ENCODE measurements at places on chromosomes 4 and X. TPM values are rescaled to one million over a fixed set of nuclear protein-coding genes. Genes with fewer than 3 reads are reported as not detected.

DNA sequence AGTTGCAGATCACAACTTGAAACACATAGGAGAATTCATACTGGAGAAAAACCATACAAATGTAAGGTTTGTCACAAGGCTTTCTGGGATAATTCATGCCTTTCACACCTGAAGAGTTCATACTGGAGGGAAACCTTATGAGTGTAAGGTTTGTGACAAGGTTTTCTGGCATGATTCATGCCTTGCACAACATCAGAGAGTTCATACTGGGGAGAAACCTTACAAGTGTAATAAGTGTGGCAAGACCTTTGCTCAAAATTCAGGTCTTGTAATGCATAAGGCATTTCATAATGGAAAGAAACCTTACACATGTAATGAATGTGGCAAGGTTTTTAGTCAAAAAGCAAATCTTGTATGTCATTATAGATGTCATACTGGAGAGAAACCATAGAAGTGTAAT lies 58.8 kb upstream of the ENPEP start:
- no peak overlapping the region for H3K27ac ChIP-seq
- H3K4me3 ChIP-seq: no peak overlapping the region
- H3K27me3 ChIP-seq: no peaks in the 10 kb centered on the region
- no peak for DNase-seq

DNA sequence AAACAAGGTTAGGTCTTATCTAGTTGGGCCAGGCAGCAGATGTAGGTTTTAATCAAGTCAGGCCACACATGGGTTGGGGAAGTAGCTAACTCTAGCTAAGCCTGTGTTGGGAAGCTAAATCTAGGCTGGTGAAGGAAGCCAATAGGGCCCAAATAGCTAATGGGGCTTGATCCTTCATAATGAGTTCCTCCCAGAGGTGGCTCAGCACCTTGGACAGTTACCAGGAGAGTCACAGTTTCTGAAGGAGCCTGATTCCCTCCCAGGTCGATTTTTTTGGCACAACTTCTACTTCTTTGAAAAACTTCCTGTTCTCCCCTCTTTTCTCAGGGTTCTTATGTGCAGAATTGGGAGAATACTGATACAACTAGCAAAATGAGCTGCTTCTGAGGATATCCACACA lies 242.5 kb upstream of the PRPS2 start:
- peak; percentile 23 for DNase-seq
- no peak overlapping the region for H3K4me3 ChIP-seq
- H3K27ac ChIP-seq: no peak overlapping the region
- H3K4me1 ChIP-seq: no peaks in the 10 kb centered on the region

- no peak overlapping the region for H3K27ac ChIP-seq
- no peak for DNase-seq
- H3K4me3 ChIP-seq: no peak overlapping the region
- H3K4me1 ChIP-seq: no peaks in the 10 kb centered on the region
- no peaks in the 10 kb centered on the region for H3K27me3 ChIP-seq
- peaks cover 4% of the 10 kb centered on the region for H3K36me3 ChIP-seq
Observed at GRCh38 chrX:31223817-31224216, 152.0 kb upstream of the FTHL17 start.

GRCh38 chrX:138710866-138711341 lies 613 bp downstream of the FGF13 start:
- H3K4me1 ChIP-seq: peaks cover 11% of the 10 kb centered on the region
- peak overlapping the region; percentile 82 for H3K27ac ChIP-seq
- peaks cover 21% of the 10 kb centered on the region for H3K27me3 ChIP-seq
- peak; percentile 35 for DNase-seq
- H3K36me3 ChIP-seq: no peaks in the 10 kb centered on the region
- peak overlapping the region; percentile 90 for H3K4me3 ChIP-seq

DNA sequence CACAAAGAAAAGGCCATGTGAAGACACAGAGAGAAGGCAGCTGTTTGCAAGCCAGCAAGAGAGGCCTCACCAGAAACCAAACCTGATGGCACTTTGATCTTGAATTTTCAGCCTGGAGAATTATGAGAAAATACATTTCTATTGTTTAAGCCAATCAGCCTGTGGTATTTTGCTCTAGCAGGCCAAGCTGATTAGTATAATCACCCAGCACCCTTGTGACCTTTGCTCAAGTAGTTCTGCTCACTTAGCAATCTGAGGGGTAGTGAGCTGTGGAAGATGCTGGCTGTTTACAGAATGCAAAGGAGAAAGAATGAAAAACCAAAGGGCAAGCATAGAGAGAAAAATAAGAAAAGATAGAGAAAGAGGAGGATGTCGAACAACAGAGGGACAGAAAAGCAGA lies 396.4 kb upstream of the BOD1L1 start:
- H3K27me3 ChIP-seq: peaks cover 3% of the 10 kb centered on the region
- H3K4me1 ChIP-seq: peaks cover 21% of the 10 kb centered on the region
- H3K27ac ChIP-seq: no peak overlapping the region
- DNase-seq: no peak
- H3K4me3 ChIP-seq: peak overlapping the region; percentile 16
- no peaks in the 10 kb centered on the region for H3K36me3 ChIP-seq

GRCh38 chr4:143360838-143361625 lies 24.4 kb downstream of the GAB1 start:
- no peak overlapping the region for H3K27ac ChIP-seq
- no peak overlapping the region for H3K4me3 ChIP-seq
- no peaks in the 10 kb centered on the region for H3K27me3 ChIP-seq
- DNase-seq: no peak
- H3K36me3 ChIP-seq: peaks cover 3% of the 10 kb centered on the region

DNA sequence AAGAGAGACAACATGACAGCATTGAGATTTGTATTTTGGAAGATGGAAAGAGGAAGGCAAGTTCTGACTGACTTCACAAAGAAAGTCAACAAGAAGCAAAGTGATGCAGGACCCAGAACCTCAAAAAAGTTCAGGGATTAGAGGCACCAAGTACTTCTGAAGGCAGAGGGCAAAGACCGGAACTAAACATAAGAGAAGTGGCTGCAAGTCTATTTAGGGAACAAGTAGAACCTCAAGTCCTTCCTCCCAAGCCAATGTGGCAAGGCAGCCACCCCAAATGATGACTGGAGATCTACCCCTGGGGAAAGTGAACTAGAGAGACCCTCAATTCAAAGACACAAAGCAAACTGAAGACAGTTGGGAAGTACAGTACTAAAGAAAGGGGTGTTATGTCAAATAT lies 46.6 kb downstream of the SLC39A8 start:
- no peak overlapping the region for H3K4me3 ChIP-seq
- no peaks in the 10 kb centered on the region for H3K36me3 ChIP-seq
- H3K27ac ChIP-seq: no peak overlapping the region
- H3K4me1 ChIP-seq: peaks cover 7% of the 10 kb centered on the region
- no peak for DNase-seq

Gene SMARCA1
- 183 TPM for total RNA-seq

Gene IL13RA1
- 30.8 TPM for total RNA-seq

Gene CCDC149
- total RNA-seq: 13.2 TPM

Gene ALAS2
- not detected for total RNA-seq

Gene DUSP9
- 36.5 TPM for total RNA-seq

Gene SYNPO2
- 2.2 TPM for total RNA-seq

Gene DCUN1D4
- total RNA-seq: 69.8 TPM

Gene TMEM255A
- total RNA-seq: 0.51 TPM

Data from progenitor cell of endocrine pancreas (in vitro differentiated cells).